ENCODE measurements at places on chromosomes 5 and 9.

DNA sequence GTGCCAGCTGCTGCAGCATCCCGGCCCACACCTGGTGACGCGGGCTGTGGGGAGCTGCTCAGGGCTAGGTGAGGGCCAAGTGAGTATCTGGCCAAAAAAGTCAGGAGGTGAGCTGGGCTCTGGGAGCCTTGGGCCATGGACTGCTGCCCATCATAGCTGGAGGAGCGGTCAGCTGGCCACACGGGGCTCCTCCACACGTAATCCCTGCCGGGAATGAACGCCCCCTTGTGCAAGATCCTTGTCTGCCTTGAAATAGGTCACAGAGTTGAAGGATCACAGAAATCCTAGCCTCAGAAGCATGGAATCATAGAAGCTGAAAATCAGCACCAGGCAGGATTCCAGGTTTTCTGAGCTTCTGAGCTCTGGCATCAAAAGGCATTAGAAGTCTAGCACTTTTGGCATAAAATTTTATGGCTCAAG is 16.8 kb upstream of the COL27A1 start:
- no peak for ATAC-seq

- no peak for ATAC-seq
Measured at GRCh38 chr9:76650692-76651091, 113.5 kb upstream of the PCA3 start.

DNA sequence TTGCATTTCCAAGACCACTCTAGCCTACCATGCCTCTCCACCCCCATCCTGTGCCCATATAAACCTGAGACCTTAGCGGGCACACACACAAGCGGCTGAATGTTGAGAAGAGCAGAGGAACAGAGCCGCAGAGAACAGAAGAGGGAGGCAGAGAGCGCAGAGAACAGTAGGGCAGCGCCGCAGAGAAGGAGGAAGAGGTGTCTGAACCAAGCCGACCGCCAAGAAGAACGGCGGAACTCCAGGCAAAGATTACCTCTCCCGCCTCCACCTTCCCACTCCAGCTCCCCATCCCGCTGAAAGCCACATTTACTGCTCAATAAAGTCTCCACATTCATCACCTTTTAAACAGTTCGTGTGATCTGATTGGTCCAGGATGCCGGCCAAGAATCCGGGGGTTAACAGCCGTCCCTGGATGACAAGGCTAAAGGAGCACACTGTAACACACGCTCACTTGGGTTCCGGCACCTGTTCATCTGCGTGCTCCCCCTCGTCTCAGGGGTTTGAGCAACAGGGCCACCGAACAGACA is 33.2 kb downstream of the GRIN3A start:
- ATAC-seq = peak; percentile 67

DNA sequence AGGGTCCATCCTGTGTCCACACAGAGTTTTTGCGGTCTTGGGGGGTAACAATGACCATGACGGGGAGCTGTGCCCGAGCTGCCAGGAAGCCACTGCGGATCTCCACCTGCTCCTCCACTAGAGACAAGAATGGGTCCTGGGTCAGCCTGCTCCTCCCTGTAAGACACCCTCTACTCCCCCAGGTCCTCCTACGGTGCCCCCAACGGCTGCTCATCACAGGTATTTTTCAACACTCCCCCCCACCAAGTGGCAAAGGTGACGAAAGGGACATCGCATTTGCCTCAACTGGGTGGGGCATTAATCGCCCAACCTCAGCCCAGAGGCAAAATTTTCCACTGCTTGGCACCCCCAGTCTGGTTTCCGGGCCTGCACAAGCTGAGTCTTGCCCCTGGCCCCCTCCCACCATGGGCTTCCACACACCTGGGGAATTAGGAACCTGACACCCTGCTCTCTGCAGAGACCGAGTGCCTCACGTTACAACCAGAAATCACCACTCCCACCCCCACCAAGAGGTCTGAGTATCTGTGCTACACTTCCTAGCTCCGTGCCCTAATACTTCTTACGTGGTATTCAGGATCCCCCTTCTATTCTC is 9.6 kb downstream of the NOL6 start:
- no peak for ATAC-seq

DNA sequence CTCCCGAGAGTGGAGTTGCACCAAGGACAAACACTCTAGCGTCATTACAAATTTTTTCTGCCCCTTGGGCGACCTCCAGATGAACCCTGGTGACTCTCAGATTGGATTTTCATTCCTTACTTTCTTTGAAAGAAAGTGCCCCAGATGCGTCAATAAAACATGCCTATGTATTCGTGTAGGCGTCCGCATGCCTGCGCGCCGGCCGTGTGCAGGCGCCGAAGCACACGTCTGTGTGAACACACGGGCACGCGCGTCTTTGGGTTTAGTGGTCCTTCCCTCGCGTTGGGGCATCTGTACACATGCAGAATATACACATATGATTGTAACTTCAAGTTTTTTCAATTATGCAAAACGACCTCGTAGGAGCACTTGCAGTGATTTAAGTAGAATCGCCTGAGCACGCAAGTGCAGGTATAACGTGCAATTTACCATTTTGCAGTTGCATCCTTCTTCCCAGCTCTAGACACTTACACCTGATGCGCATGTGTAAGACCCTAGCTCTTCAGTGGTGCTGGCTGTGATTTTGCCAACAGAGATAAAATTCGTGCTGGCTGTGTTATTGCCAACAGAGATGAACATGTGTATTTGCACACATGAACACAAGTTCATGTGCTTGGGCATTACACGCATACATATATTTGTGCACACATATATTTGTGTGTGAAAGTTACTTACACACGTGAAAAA is 1.9 kb upstream of the LHX2 start:
- ATAC-seq = no peak

GRCh38 chr5:2901511-2901910 is 150.0 kb upstream of the IRX2 start:
- ATAC-seq = no peak

Data from activated CD4-positive, CD25-positive, alpha-beta regulatory T cell treated with anti-CD3 and anti-CD28 coated beads, Interleukin-2, amount 50 U/mL, for 24 hours (primary cell).